Peyer's patch (tissue), 4 donors: ENCODE measurements at places on chromosomes 12 and 14. TPM values are rescaled to one million over a fixed set of nuclear protein-coding genes. Genes with fewer than 3 reads are reported as not detected.

JDP2 gene
- total RNA-seq, result 64.4 TPM

DLGAP5 gene
- 6.3 TPM for total RNA-seq

ST8SIA1 gene
- 11.6 TPM for total RNA-seq

SSTR1 gene
- 2.5 TPM for total RNA-seq

PELI2 gene
- total RNA-seq, result 15.2 TPM

FOXM1 gene
- 6.4 TPM for total RNA-seq

CYP27B1 gene
- total RNA-seq, result 1.7 TPM

TRHDE gene
- total RNA-seq, result 3.3 TPM

RASSF9 gene
- total RNA-seq, result 1.2 TPM

RNASE1 gene
- total RNA-seq, result 58.1 TPM

PLBD1 gene
- 9.9 TPM for total RNA-seq

SENP1 gene
- 37.1 TPM for total RNA-seq

CCNB1IP1 gene
- total RNA-seq, result 35.3 TPM

RNF34 gene
- 83.4 TPM for total RNA-seq

LRRC9 gene
- not detected for total RNA-seq

DNAL1 gene
- total RNA-seq, result 5.0 TPM

SLCO1C1 gene
- total RNA-seq, result 2.7 TPM

ZDHHC22 gene
- 0.57 TPM for total RNA-seq

USP5 gene
- 47.1 TPM for total RNA-seq

FAM90A1 gene
- not detected for total RNA-seq

NANOG gene
- total RNA-seq, result not detected

SIX1 gene
- not detected for total RNA-seq

GNS gene
- 111 TPM for total RNA-seq

RPL6 gene
- 667 TPM for total RNA-seq

KIF5A gene
- 0.35 TPM for total RNA-seq

PACS2 gene
- total RNA-seq, result 158 TPM

GPD1 gene
- total RNA-seq, result 177 TPM

SERPINA1 gene
- 1,757 TPM for total RNA-seq

TAS2R31 gene
- total RNA-seq, result 8.1 TPM

KRT2 gene
- total RNA-seq, result 0.47 TPM

NRIP2 gene
- not detected for total RNA-seq

GLIPR1L1 gene
- total RNA-seq, result not detected
